RWPE1 (cell line): ENCODE measurements at places on chromosomes 4 and X.

DNA sequence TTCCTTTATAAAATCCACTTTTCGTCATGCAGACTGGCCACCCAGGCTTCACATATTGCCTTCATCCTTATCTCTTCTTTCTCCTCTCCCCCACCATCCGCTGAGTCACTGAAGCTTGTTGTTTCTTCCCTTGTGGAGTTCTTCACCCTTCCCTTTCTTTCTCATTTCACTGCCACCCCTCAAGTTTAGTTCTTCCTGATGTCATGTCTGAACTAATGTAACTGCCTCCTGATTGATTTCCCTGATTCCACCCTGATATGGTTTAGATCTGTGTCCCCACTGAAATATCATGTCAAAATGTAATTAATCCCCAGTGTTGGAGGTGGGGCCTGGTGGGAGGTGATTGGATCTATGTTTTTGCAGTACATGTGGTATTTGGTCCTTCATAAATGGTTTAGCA is 151.4 kb downstream of the CPEB2 start:
- DNase-seq: no peak

DNA sequence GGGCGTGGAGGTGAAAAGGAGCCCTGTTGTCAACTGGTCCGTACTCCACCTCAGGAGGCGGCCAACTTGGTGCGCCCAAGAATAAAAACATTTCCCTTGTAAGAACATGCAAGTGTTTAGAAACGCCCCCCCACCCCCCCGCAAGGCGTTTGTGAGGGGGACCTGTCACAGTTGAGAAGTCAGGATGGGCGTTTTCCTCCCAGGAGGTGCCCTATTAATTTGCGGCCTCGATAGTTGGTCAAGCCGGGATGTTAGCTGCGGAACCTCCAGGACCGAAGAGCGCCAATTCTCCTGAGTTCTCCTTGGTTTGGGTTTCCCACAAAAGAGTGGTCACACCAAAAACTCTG is 651 bp upstream of the SAP30 start:
- no peak for DNase-seq

DNA sequence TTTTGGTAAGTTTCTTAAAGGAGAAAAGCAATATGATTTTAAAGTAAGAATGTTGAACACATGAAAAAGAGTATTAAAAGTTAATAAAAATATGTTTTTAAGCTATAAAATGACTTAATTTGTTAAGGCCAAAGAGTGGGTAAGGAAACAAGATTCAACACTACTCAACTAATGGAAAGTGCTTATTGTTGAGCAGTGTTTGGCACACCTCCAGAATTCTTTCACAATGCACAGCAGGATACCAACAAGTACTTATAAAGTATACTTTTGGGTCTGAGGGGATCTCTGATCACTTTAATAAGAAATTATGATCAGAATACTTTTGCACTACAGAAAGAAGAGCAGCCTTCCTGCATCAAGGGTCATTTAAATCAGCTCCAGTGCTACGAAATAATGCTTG is 5.9 kb downstream of the LAMP2 start:
- no peak for DNase-seq

- no peak for DNase-seq
These were observed 20.4 kb upstream of the SH3KBP1 start for GRCh38 chrX:19907794-19908193.

DNA sequence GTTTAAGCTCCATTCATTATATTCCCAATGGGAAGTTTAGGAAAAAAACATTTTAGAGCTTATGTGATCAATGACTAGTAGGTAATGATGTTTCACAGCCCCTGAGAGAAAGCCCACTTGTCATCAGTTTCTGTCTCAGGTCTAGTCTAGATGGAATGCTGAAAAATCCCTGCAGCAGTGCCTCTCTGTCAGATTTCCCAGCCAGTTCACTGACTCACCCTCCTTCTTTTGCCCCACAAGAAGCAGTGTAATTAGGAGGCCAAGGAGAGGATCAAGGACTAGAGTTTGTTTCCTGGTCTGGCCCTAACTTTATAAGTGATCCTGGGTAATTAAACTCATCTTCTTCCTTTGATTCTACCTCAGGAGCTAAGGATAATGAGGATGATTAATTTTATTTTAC is 118.7 kb upstream of the ANXA3 start:
- no peak for DNase-seq

DNA sequence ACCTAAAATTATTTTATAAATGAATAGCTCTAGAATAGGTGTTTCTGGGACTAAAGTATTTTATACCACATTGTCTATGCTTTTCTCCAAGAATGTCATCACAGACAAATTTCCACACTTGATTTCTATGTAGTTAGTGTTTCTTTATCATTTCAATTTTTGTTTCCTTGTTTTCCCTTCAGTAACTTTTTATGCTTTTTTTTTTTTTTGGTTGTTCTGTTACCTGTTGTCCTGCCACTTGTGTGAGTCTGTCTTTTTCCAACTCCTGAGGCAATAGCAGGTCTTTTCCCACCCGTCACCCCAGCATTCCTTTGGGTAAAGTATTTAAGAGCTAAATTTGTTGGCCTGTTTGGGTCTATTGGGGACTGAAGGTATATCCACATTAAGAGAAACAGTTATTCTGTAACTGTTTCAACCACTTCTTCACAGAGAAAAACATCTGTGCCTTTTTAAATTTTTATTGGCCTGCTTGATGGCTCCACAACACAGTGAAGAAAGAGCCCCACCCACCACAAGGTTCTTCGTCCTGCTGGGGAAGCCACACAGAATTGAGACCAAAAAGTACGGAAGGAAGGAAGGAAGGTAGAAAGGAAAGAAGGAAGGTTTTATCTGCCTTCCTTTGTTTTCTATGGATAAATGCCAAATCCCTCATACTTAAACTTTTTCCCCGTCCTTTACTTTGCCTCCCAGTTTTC is 17.7 kb upstream of the GPC3 start:
- no peak for DNase-seq

GRCh38 chr4:7742807-7743280 is 196.8 kb downstream of the AFAP1 start:
- DNase-seq: no peak

DNA sequence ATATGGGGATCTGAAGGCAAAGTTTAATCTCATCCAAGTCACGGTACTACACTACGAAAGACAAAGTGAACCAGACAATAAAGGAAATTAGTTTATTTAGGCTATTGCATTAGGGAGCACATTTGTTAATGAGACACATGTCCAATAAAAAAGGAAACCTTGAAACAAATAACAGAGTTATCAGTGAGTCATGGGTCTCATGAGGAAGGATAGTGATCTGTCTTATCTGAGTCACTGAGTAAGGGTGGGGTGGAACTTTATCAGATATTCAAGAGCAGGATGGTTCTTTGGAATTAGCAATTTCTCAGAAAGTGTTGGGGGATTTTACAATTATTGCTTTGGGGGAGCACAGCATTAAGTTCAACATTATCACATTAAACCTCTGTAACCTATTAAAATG is 188.9 kb upstream of the IL1RAPL1 start:
- peak; percentile 2 for DNase-seq

GRCh38 chrX:42131856-42132255 is 208.5 kb upstream of the CASK start:
- DNase-seq: peak; percentile 5

- DNase-seq: no peak
These were observed 107.9 kb downstream of the GPR143 start for GRCh38 chrX:9657590-9658256.

DNA sequence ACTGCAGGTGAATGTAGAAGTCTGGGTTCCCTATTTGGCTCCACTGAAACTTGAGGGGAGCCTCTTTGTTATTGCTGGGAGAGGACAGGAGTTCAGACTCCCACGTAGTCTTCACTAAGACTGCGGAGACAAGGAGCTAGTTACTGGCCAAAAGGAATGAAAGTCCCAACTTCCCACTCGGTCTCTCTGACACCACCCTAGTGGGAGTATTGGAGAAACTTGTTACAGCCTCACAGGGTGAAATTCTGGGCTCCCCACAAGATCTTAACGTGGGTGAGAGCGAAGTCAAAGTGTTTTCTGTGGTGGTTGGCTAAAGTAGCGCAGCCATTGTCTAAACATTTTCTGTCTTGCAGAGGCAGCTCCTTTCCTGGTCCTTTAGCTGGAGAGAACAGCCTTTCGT is 13.5 kb downstream of the MYOZ2 start:
- DNase-seq: no peak

DNA sequence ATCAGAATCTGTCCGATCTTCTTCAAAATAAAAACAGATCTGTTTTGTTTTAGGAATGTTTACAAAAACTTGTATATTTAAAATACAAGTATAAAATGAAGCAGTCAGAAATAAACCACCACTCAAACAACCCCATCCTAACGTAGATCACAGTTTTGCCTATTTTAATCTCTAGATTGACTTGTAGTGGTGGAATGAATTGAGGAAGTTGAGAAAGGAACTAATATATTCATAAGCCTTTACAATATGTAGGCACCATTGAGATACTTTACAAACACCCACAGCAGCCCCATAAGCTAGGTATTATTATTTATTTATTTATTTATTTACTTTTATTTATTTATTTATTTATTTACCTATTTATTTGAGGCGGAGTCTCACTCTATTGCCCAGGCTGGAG is 52.3 kb upstream of the KLF3 start:
- no peak for DNase-seq

DNA sequence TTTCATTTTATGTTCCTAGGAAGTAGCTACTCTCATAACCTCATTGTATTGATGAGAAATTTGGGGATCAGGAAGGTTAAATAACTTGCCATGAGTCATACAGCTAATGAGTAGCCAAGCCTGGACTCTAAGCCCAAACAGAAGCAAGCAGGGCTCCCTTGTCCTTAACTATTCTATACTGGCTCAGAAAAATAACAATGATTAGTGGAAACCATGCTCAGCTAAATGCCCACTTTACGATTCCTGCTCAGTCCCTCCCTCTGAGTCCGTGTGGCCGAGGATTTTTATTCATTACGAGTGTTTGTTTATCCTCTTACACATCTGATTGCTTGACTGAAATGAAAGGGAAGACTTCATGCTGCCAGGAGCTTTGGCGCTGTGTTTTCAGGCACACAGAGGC is 100.9 kb downstream of the SLC34A2 start:
- no peak for DNase-seq

- peak; percentile 11 for DNase-seq
These were observed 91.2 kb upstream of the C1QTNF7 start for GRCh38 chr4:15336410-15337167.

- no peak for DNase-seq
These were observed 56.1 kb upstream of the BRS3 start for GRCh38 chrX:136431625-136432024.

DNA sequence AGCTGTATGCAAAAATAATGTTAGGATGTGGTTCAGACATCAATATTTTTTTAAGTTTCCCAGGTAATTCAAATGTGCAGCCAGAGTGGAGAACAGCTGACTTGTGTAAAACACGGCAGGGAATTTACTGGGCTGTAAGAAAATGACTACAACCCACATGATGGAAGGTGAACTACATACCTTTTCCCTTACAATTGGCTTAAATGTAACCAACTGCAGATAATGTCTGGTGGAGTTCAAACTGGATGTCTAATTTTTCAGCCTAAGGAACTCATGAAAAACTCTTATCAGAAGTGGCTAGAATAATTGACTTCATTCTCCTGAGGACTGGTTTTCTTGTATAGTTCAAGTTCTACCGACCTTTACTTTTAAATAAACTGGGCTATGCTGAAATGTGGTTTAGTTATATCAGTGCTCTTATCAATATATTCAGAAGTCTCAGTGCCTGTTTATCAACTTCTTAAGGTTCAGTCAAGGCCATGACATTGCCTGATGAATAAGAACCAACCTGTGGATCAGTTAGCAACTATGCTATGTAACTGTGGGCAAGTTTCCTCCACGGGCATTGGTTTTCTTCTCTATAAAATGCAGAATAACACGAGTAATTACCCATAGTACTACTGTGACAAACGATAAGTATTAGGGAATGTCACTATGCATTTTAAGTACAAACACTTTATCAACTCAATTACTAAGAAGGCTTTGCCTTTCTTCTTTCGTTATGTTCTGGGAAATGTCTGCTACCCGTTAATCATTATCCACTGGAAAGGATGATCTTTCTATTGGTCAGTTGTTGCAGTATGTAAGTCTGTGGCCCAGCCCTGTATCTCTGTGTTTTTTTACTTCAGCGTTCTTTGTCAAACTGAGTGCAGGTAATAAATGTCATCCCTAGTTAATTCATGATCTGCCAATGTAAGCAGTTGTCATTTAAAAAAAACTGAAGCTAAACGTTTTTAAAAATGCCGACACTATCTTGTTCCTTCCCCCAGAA is 181.6 kb downstream of the PCDH7 start:
- DNase-seq: no peak

GRCh38 chrX:104913348-104913747 is 307.1 kb downstream of the TEX13A start:
- DNase-seq: peak; percentile 0

DNA sequence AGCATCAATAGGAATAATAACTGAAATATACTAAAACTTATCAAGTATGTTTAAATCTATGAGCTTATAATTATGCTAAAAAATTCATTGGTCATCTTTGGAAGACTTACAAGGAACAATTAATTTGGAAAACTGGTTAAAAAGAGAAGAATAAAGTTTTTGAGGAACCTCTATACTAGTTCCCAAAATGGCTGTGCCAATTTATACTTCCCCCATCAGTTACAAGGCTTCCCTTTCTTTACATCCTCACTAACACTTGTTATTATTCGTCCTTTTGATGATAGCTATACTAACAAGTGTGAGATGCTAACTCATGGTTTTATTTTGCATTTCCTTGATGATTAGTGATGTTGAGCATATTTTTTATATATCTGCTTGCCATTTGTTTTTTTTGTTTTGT is 17.1 kb downstream of the OGT start:
- DNase-seq: no peak

DNA sequence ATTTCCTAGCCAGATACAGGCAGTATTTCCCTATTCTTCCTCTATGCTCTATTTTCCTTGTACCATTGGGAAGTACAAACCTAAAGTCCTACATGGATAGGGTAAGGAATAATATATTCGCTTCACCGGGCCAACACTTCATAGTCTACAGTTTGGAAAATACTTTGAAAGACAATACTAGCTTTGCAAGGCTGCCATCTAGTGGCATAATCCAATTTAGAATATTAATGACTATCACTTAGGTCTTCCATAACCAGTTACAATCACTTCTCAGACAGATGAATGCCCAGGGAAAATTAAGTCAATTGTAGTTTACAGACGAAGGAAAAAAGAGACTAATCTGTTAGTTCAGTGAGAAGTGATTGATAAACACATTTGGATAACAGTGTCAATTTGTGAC is 141.0 kb upstream of the FAM47C start:
- DNase-seq: peak; percentile 1

DNA sequence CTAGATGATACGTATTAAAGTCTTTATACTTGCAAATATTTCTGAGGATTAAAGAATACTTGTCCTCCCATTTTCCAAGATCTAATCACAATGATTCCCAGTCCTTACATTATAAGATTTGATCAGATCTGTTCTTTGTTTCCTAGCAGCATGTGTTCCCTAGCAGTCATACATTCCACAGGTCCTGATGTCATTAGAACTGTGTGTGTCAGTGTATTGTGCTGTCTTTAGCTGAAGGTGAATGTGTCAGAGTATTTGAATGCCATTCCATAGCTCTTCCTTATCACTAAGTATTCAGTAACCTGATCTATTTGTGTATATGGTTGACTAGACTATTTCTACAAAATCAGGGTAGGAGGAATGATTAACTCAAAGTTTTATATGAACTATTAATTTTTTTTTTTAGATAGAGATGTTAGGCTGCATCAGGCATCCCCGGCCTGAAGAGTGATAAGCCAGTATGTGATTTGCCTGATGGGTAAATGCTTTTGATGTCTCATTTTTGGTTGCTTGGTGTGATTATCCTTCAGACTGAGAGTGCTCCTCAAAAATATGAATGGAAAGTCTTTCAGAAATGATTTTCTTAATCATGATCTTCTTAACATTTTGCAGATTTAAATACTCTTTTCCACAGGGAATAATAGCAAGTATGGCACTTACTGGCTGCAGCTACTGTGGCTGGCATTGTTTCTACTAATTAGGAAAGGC is 4.4 kb downstream of the ADGRL3 start:
- peak; percentile 44 for DNase-seq
